ENCODE measurements at places on chromosomes 3 and 15. TPM values are rescaled to one million over a fixed set of nuclear protein-coding genes. Genes with fewer than 3 reads are reported as not detected.
A peak's percentile ranks its signal among the peaks of the same experiment; 100 is the strongest.

The XCR1 gene
- total RNA-seq: not detected

- no peaks in the 10 kb centered on the region for H3K27me3 ChIP-seq
- no peak overlapping the region for H3K4me3 ChIP-seq
- H3K27ac ChIP-seq: no peak overlapping the region
- H3K36me3 ChIP-seq: no peaks in the 10 kb centered on the region
Observed at GRCh38 chr3:16122661-16123060, 51.8 kb upstream of the GALNT15 start.

The PLA1A gene
- total RNA-seq: not detected

- no peaks in the 10 kb centered on the region for H3K27me3 ChIP-seq
- no peaks in the 10 kb centered on the region for H3K4me1 ChIP-seq
- no peak overlapping the region for H3K27ac ChIP-seq
- no peak overlapping the region for H3K4me3 ChIP-seq
Observed at GRCh38 chr3:105253225-105253624, 113.5 kb upstream of the ALCAM start.

DNA sequence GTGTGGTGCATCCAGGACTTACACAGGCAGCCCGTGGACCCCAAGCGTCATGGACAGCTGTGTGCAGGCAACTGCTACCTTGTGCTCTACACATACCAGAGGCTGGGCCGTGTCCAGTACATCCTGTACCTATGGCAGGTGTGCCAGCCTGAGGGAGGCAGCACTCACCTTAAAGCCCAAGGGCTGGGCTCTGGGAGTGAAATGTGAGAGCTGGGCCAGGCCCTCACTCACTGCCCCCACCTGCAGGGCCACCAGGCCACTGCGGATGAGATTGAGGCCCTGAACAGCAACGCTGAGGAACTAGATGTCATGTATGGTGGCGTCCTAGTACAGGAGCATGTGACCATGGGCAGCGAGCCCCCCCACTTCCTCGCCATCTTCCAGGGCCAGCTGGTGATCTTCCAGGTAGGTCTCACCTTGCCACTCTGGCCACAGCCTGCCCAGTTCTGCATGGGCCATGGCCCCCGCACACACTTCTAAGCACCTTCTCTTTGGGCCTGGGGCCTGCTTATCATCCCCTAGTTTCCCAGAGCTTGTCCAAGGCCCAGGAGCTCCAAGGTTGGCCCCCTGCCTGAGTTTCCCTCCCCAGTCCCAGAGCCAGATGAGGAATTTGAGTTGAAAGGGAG lies 11.0 kb downstream of the VILL start:
- no peaks in the 10 kb centered on the region for H3K27me3 ChIP-seq
- no peak for DNase-seq
- peaks cover 55% of the 10 kb centered on the region for H3K4me1 ChIP-seq
- no peak overlapping the region for H3K27ac ChIP-seq

- no peak for DNase-seq
- H3K27ac ChIP-seq: no peak overlapping the region
- no peaks in the 10 kb centered on the region for H3K27me3 ChIP-seq
- peaks cover 25% of the 10 kb centered on the region for H3K4me1 ChIP-seq
- H3K4me3 ChIP-seq: no peak overlapping the region
Observed at GRCh38 chr3:124053871-124054270, 61.9 kb upstream of the ROPN1 start.

- peaks cover 44% of the 10 kb centered on the region for H3K4me1 ChIP-seq
- H3K27me3 ChIP-seq: no peaks in the 10 kb centered on the region
- H3K36me3 ChIP-seq: no peaks in the 10 kb centered on the region
Observed at GRCh38 chr3:149581681-149582370, 76.0 kb downstream of the WWTR1 start.

- H3K36me3 ChIP-seq: peaks cover 7% of the 10 kb centered on the region
- no peak for DNase-seq
- peaks cover 6% of the 10 kb centered on the region for H3K27me3 ChIP-seq
Observed at GRCh38 chr3:134939978-134940377, 144.9 kb downstream of the EPHB1 start.

The EFL1 gene
- 28.5 TPM for total RNA-seq

The SIDT1 gene
- total RNA-seq: 0.23 TPM

DNA sequence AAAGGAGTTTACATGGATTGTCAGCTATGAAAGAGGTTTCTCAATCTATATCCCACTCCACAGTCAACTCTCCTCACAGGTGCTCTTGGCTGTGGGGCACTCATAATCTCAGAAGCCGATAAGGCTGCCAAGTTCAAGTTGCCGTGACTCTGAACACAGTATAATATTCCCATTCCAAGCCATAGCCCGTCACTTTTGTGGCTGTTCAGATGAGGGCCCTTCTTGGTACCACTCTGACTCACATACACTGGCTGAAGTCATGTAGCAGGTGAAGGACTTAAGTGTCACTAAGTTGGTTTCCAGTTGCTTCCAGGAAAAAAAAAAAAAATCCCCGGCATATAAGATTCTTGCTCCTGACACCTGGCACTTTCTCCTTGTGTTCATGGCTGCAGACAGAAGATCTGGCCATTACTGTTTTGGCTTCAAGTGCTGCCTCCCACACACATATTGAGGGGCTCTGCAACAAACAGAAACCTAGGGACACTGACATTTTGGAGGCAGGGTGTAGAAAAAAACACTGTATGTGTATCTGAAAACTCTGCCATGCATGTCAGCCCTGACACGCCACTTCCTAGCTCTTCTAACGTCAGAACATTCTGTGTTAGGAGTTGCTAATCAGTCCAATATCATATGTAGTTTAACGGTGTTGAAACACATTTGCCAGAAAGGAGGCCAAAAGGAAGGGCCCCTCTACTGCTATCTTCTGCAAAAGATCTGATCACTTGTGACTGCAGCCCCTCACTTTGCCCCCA lies 170.2 kb upstream of the ICE2 start:
- no peak for DNase-seq
- H3K27me3 ChIP-seq: peaks cover 4% of the 10 kb centered on the region
- no peaks in the 10 kb centered on the region for H3K36me3 ChIP-seq
- peaks cover 25% of the 10 kb centered on the region for H3K4me1 ChIP-seq
- no peak overlapping the region for H3K27ac ChIP-seq

DNA sequence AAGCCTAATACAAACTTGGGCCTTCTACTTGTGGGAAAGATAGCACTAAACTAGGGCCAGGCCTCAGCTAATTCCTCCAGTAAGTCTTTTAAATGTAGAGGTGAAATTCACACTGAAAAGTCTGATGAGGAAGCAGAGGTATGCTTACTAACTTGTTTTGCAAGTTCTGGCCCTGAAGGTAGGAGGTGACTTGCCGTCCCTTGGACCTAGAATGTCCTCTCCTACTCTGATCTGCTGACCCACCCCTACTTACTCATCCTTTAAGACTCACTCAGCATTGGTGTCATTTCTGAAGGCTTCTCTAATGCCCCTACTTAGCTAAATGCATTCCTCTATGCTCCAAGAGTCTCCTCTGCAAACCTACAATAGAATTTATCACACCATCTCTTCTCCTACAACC lies 19.4 kb downstream of the RIOX2 start:
- H3K27me3 ChIP-seq: no peaks in the 10 kb centered on the region
- peaks cover 16% of the 10 kb centered on the region for H3K36me3 ChIP-seq
- no peak overlapping the region for H3K27ac ChIP-seq
- DNase-seq: no peak
- no peaks in the 10 kb centered on the region for H3K4me1 ChIP-seq
- H3K4me3 ChIP-seq: no peak overlapping the region

DNA sequence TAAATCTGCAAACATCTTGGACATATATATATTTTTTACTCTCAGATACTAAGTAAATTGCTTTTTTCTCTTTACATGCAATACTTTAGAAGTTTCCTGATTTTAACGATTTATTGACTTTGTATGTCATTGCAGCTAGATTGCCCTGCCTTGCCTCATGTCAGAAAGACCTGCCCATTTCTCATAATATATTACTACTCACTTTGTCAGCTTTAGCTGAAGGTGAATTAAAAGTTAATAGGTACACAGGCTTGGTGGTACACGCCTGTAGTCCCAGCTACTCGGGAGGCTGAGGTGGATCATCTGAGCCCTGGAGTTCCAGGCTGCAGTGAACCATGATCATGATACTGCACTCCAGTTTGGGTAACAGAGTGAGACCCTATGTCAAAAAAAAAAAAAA lies 52.8 kb downstream of the PLS1 start:
- peaks cover 12% of the 10 kb centered on the region for H3K4me1 ChIP-seq
- DNase-seq: no peak
- H3K27ac ChIP-seq: no peak overlapping the region
- H3K36me3 ChIP-seq: peaks cover 3% of the 10 kb centered on the region
- no peak overlapping the region for H3K4me3 ChIP-seq
- H3K27me3 ChIP-seq: no peaks in the 10 kb centered on the region

The GATA2 gene
- 0.30 TPM for total RNA-seq

The PPM1L gene
- total RNA-seq: 34.3 TPM

- DNase-seq: no peak
- peak overlapping the region; percentile 15 for H3K4me3 ChIP-seq
- no peaks in the 10 kb centered on the region for H3K27me3 ChIP-seq
- H3K4me1 ChIP-seq: peaks cover 66% of the 10 kb centered on the region
Observed at GRCh38 chr15:85785887-85786780, 8.6 kb downstream of the KLHL25 start.

- H3K4me1 ChIP-seq: peaks cover 4% of the 10 kb centered on the region
- no peaks in the 10 kb centered on the region for H3K27me3 ChIP-seq
- no peak overlapping the region for H3K27ac ChIP-seq
- DNase-seq: no peak
- H3K4me3 ChIP-seq: no peak overlapping the region
- peaks cover 5% of the 10 kb centered on the region for H3K36me3 ChIP-seq
Observed at GRCh38 chr3:37256447-37256846, 82.1 kb upstream of the LRRFIP2 start.

DNA sequence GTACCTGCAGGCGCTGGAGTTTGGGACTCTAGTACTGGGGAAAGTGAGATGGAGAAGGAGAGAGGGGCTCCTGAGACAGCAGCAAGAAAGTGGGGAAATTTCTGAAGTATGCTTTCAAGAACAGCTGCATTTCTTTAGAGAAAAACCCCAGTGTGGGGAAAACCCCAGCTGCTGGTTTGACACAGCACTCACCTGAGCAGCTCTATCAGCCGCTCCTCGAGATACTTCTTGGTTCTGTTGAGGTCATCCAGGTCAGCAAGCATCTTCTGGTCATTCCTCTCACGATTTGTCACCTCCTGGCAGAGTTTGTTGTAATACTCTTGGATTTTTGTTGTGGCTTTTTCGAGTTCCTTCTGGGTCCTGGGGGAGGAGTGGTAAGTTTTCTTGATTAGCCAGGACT lies 18.8 kb downstream of the CXCR6 start:
- H3K4me3 ChIP-seq: no peak overlapping the region
- H3K4me1 ChIP-seq: no peaks in the 10 kb centered on the region
- no peaks in the 10 kb centered on the region for H3K27me3 ChIP-seq
- no peak overlapping the region for H3K27ac ChIP-seq
- peaks cover 22% of the 10 kb centered on the region for H3K36me3 ChIP-seq

- H3K36me3 ChIP-seq: peaks cover 4% of the 10 kb centered on the region
- H3K4me1 ChIP-seq: peaks cover 7% of the 10 kb centered on the region
Observed at GRCh38 chr3:23686519-23686918, 119.2 kb upstream of the UBE2E1 start.

DNA sequence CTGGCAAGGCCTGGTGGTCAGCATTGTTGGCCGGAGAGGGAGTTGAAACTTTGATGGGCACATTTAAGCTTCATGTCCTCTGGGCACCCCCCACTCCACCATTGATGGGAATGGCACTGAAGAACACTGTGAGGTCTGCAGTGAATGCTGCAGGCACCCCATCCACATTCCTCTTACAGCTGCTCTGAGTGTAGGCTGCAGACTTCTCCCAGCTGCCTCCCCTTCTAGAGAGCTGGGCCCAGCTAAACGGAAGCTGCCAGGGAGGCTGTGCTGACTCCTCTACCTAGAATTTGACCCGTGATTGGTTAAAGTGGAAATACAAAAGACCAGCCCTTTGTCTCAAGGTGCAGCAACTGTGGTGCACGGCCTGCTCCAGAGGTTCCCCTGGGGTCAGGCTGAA lies 10.6 kb downstream of the TMEM158 start:
- H3K27ac ChIP-seq: no peak overlapping the region
- no peaks in the 10 kb centered on the region for H3K4me1 ChIP-seq
- H3K36me3 ChIP-seq: no peaks in the 10 kb centered on the region
- DNase-seq: no peak
- peaks cover 7% of the 10 kb centered on the region for H3K27me3 ChIP-seq
